ENCODE measurements at places on chromosomes 2 and 18.

GRCh38 chr2:28338831-28339321 is 53.8 kb upstream of the FOSL2 start:
- no peak for DNase-seq

- DNase-seq: peak; percentile 37
Observed at GRCh38 chr18:21444465-21445212, 155.9 kb downstream of the ESCO1 start.

GRCh38 chr2:133748007-133748700 is 179.9 kb upstream of the NCKAP5 start:
- DNase-seq: no peak

DNA sequence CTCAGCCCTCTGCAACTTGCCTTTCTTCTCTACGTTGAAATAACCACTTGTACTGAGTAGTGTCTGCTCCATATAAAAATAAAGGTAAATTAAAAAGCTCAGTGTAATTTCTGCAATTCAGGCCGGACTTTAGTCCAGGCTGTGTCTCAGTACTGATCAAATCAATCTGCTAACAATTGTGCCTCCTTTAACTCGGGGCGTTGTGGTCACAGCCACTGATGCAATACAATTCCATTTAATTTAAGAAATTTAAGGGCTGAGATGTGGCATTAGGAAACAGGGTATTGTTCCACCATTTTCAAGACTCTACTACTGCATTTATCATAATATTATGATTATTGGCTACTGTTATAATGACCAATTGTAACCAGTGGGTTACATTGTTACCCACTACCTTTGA is 60.0 kb upstream of the NPAS2 start:
- no peak for DNase-seq

DNA sequence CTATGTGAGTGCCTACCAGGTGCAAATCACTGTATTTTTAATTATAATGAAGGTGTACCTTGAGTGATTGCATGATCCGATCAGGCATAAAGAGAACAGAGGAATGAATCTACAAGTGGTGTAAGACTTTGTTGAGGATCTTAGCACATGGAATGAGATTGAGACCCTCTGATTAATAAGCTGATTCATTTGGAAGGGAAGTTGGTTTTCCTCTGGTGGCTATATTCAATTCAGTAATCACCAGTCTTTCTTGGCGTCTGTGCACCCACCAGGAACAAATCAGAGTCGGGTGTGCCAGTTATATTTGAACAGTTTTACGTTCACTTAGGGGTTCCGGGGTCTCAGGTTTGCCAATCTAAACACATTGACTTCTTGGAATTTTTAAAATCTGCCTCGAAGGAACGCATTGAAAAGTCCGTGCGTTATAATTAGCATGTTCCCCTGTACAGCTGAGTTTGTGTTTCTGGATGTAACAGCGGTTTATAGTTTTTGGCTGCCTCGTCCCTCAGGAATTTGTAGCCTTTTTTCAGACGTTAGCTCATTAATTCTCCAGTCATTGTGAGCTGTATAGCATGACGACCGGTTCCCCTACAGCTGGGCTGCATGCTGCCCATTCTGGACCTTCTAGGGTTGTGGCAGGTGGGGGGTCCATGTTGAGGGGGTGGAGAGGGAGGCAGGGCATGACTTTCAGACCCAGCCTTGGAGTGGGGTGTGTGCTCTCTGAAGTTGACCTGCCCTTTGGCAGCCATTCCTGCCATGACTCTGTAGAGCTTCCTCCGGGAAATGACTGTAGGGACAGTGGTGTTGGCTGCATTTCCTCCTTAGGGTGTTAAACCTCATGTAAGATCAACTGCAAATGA is 20.3 kb downstream of the MYO1B start:
- DNase-seq: no peak

DNA sequence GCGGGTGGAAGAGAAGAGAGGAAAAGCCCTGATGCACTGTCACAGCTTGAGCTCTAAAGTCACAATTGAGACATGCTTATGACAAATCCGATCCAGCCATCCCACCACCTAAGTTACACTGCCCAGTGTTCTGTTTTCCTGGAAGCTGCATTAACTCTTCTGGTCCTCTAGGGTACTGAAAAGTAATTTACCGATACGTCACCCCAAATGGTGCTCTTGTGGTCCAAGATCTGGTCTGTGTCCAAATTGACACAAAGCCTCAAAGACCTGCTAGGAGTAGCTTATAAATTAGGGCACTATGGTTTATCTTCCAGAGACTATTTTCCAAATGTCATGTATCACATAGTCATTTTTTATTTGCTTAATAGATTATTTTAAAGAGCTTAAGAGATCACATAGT is 186.7 kb upstream of the ETAA1 start:
- no peak for DNase-seq

GRCh38 chr2:119819846-119820245 is 60.1 kb downstream of the PTPN4 start:
- no peak for DNase-seq

- DNase-seq: no peak
Observed at GRCh38 chr2:98617149-98617548, 8.8 kb downstream of the UNC50 start.
